ENCODE measurements at places on chromosomes 7 and 10.
A peak's percentile ranks its signal among the peaks of the same experiment; 100 is the strongest.

GRCh38 chr7:102289057-102289456 lies 2.4 kb downstream of the SH2B2 start:
- no peak for DNase-seq

GRCh38 chr10:5732141-5732540 lies 47.5 kb downstream of the TASOR2 start:
- DNase-seq, result peak; percentile 37

DNA sequence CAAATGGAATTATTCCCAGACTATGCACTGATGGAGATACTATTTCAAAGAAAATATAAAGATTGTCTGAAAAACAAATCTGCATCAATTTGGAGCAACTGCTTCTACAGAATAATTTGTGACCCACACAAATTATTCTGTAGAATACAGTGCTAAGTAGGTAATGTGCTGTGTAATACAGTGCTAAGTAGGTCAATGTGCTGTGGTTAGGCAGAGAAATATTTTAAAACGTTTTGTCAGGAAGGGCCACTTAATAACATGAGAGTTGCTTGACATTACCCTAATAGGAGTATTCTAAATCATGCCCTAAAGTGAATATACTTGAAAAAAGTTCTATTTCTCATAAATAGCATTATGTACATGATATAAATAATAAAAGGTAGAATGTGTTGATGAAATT lies 116.5 kb upstream of the KCND2 start:
- DNase-seq, result no peak

- DNase-seq, result no peak
Measured at GRCh38 chr10:123393170-123393569, 239.0 kb downstream of the BUB3 start.

GRCh38 chr10:15351099-15351820 lies 19.8 kb downstream of the FAM171A1 start:
- DNase-seq, result no peak

GRCh38 chr10:97861097-97861750 lies 11.6 kb downstream of the GOLGA7B start:
- DNase-seq, result no peak

- DNase-seq, result no peak
Measured at GRCh38 chr7:20447021-20447650, 116.4 kb downstream of the ITGB8 start.

DNA sequence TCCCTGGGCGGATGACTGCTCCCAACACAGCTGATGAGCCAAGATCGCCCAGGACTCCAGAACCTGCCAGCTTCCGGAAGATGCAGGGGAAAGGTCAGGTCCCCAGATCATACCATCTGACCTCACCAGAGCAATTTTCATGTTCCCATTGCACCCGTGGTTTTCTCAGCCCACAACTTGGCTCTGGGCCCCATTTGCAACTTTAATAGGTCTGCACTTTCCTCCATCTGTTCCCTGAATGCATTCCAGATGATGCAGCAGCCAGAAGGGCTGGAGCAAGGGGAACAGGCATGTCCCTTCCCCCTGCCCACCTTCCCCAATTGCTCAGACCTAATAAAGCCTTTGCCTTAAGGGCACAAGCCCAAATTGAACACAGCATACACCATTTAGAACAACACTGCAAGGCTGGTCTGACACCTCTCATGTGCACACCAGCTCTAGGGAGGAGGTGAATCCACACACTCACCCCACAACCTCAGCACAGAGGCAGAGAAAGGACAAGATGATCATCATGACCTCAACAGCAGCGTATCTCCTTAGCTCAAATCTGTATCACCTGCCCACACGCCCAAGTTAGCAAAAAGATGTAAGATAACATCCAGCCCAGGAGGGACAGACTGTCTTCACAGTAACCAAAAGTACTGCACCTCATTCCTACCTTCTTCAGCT lies 87.5 kb downstream of the PLXNA4 start:
- DNase-seq, result no peak

DNA sequence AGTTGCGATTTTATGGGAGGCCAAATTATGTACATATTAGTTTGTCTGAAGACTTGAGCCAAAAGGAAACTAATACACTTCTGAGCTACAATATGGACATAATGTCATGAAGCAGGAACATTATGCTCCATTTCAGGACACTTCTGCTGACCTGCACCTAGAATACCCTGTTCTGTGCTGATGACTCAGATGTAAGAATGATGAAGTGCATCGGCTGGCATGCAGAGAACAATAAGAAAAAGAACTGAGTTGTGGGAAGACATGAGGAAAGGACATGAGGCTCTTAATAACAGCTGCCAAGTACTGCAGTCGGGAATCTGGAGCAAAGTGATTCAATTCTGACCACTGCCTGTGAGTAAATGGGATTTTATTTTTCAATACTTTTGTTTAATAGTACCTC lies 192.9 kb upstream of the VSTM2A start:
- no peak for DNase-seq

DNA sequence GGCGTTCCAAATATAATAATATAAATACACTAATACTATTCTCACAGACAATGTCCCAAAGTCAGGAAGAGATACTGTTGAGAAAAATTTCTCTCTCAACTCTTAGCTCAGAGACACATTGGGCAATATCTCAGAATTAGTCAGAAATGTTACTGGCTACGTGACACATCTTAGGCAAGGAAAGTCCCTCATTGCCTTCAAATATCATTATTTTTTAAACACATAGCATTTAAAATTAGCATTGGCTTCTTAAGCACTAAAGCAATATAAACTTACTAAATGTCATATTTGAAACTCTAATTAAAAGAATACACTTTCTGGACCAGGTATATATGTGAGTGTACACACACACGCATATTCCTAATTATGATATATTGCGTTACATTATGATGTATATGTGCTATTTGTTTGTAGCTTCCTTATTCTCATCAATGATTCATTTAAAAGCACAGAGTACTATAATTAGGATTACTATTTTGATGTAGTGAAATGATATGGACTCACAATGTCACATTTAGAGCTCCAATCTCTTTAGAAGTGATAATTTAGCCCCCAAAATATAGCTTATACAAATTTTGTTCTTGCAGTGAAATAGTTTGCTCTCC lies 255.8 kb downstream of the TWIST1 start:
- no peak for DNase-seq

GRCh38 chr7:80581486-80582260 lies 56.8 kb upstream of the CD36 start:
- DNase-seq, result peak; percentile 57

DNA sequence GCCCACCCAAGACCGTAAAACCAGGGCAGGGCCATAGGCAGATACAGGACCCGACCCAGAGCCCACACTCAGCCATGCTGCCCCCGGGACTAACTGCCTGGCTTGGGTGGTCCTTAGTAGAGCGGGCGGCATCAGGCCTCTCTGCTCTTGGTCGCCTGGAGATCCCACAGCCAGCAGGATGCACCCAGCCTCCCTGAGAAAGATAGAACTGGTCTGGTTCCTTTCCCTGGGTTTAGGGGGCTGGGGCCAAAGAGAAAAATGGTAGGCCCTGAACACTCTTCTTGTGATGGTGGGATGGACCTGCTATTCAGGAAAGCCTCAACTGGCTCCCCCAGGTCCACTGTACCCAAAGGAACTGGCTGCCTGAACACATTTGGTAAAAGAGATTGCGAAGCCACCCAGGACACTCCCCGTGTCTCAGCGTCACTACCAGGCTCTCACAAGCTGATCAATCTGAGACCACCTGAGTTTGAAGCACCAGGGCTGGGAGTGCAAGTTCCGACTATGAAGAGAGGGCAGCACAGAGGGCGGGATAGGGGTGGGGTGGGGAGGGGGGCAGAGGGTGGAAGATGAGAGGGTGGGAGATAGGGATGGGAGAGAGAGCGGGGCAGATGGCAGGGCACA lies 591.5 kb downstream of the DNAJB6 start:
- DNase-seq, result no peak

DNA sequence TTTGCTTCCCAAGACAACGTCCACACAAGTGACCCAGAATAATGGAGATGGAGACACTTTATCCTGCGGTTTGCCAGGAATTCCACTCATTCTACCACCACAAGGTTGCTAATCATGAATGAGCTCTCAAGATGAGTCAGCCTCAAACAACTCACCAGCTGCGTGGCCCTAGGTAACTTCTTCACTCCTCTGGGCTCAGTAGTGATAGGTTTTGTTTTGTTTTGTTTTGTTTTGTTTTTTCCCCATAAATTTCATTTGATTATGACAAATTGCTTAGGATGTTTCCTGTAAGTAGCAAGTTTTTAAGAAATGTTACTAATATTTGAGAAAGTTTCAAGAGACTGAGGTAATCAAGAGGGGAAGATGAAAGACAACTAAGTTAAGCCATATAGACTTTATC lies 286.8 kb downstream of the PARD3 start:
- DNase-seq, result no peak

DNA sequence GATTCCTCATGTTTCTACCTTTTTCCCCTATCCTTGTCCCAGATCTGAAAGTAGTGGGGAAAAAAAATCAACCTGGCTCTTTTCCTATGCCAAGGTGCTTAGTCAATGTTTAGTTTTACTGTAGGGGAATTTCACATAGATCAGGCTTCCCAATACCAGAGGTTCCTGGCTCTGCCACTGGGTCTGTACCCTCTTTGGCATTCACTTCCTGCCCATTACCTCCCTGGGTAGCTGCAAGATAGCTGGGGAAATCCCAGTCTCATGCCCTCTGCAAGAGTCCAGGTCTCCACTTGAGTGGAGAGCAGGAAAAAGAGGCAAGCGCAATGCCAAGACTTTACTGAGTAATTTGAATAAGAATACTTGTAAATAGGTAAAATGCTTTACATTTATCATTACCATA lies 3.5 kb upstream of the BPGM start:
- DNase-seq, result no peak

- DNase-seq, result no peak
Measured at GRCh38 chr7:95095966-95096540, 188.7 kb downstream of the PPP1R9A start.

DNA sequence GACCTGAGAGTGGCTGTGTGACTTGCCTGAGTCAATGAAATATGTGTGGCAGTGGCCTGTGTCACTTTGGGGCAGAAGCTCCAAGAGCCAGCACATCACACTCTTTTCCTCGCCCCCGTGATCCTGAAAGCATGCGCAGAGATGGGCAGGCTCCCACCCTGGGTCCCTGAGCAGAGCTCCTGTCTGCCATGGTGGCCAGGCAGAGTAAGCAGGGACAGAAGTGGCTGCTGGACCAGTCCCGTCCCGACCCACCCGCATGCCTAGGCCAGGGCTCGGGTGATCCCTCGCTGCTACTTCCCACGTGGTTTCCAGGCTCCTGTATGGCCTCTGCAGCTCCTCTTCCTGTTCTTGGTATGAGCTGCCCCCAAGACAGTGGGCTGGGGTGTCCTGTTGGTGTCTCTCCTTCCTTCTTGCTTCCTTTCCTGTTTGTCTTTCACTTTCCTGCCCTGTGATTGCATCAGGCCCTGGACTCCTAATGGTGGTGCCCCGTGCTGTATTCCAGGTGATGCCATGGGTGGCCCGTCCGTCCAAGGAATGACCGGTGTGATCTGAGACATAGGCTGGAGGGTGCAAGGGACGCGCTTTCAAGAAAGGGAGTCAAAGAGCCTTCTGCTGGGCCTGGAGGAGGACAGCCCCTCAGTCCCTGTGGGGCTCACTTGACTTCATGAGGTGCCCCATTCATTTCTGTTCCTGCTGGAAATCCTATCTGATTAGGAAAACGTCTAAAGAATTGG lies 71.4 kb upstream of the SHH start:
- no peak for DNase-seq

DNA sequence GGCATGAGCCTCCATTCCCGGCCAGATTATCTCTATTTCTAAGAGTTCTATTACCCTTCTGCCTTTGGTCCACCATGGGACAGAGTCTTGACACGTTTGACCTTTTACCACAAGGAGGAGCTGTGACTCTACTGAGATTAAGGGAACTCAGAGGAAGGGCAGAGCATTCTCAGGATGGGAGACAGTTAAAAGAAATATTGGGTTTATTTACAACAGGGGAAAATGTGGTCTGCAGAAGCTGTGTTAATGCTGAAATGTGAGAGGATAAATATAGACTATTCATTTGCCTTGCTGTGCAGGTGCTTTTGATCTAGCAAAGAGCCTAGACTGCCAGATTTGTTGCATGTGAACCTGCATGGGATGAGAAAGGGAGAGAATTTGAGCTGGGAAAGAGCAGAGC lies 45.8 kb upstream of the PRSS58 start:
- no peak for DNase-seq

DNA sequence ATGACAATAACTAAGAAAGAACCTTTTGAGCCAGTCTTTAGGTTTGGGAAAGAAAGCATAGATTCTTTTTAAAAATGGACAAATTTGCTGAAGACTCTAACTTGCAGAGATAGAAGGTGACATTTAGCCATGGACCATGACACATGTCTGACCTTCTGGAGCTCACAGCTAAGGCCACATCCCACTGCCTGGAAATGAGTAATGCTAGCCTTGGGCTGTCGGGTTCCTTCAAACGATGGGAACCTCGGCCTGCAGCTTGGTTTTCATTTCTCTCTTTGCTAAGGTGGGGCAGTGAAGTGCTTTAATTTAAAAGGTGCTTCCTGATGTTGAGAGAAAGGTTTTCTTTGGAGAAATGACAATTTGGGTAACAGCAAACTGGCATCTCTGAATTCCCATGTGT lies 223.2 kb downstream of the FANK1 start:
- no peak for DNase-seq

GRCh38 chr10:48573045-48573444 lies 31.8 kb downstream of the ARHGAP22 start:
- no peak for DNase-seq

- no peak for DNase-seq
Measured at GRCh38 chr10:78269060-78269459, 235.4 kb downstream of the RPS24 start.

DNA sequence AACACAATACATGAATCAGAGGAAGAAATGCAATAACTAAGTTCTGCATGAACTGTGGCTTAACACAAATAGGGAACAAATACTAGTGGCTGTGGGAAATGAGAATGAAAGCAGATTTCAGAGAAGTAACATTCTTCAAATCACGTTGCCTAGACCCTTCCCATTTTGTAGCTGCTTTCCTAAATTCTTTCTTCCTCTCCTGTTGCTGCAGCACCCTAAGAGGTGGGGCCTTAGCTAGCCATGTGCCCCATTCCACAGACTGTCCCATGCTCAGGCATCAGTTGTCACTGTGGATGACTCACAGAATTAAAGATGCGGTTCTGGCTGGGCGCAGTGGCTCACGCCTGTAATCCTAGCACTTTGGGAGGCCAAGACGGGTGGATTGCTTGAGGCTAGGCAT lies 704.7 kb upstream of the C7orf33 start:
- DNase-seq, result no peak

- DNase-seq, result no peak
Measured at GRCh38 chr7:31336202-31337001, 4.1 kb downstream of the NEUROD6 start.

DNA sequence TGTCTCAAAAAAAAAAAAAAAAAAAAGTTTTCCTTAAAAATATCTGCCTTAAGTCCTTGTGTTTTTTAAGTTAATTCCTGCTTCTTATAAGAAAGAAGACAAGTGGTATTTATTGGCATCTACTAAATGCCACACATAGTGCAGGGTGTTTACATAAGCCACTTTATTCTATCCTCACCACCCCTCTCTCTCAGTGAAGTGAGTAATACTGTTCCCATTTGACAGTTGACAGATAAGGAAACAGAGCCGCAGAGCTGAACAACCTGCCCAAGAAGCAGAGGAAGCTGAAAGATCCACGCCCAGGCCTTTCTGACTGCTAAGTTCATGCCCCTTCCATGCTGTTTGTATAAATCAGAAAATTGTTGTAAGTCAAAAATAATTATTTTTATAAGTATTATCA lies 54.1 kb downstream of the ABLIM1 start:
- no peak for DNase-seq

Data from heart right ventricle (tissue), 16 donors.